ENCODE measurements at places on chromosomes 16 and 17. TPM values are rescaled to one million over a fixed set of nuclear protein-coding genes. Genes with fewer than 3 reads are reported as not detected.

The NTN1 gene
- total RNA-seq = 1.3 TPM

GRCh38 chr16:13359835-13360234 lies 458.4 kb downstream of the SHISA9 start:
- H3K4me1 ChIP-seq = no peaks in the 10 kb centered on the region
- H3K4me3 ChIP-seq = no peak overlapping the region
- peaks cover 3% of the 10 kb centered on the region for H3K27me3 ChIP-seq

DNA sequence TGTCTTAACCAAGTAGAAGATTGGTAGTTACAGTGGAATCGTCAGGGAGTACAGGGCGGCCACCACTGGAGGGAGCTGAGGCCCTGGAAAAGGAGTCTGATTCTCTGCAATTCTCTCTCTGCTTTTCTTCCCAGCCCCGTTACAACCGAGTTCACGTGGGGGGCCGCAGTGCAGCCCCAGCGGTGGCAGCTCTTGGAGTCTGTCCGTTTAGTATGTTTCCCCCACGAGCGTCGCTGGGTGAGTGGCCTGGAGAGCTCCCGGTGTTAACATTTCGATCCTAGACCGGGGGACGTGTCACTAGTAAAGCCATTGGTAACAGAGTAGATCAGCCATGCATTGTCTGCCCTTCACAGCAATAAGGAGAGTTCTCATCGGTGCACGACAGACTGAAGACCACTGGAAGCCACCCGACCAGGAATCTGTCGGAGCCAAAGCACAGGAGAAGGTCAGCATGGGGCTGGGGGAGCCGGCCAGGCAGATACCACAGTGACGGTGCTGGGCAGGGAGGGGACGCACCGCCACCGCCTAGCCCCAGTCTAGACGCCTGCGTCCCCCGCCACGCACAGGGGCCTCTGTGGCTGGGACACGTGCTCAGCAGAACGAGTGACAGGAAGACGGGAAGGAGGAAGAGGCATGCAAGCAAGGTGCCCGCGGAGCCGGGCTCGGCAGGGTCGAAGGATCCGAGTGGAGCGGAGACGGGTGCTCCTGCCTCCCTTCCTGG lies 15.7 kb downstream of the SLC16A3 start:
- no peak overlapping the region for H3K4me3 ChIP-seq
- no peaks in the 10 kb centered on the region for H3K27me3 ChIP-seq
- H3K36me3 ChIP-seq = peaks cover 53% of the 10 kb centered on the region
- peaks cover 43% of the 10 kb centered on the region for H3K4me1 ChIP-seq
- peak; percentile 65 for DNase-seq

DNA sequence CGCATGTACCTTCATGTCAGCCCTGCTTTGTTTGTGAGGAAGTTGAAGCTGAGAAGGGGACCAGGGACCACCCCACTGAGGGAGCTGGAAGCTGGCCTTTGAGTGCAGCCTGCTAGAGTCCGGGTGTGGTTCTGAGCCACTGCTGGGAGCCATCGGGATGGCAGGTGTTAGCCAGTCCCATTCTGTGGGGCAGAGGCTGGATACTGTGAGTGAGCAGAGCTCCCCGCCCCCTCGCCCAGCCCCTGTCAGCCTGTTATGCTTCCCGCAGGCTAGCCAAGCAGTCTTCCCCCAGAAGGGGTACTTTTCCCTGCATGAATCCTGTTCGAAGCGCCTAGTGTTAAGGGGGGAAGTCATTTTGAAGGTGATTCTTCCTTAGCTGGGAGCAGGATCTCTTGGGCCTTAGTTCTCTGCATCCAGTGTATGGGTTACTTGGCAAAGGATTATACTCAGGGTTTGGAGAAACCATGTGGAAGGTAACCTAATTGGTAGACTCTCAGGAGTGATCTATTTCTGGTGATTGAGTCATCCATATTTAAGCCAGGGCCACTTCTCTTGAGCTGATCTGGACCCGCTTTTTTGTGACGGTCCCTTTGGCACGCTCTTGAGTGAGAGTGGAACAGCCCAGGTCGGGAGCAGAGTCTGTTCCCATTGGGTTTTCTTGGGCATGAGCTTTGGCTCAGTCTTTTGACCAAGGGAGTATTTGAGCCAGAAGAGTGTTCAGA lies 23.8 kb downstream of the AKAP1 start:
- no peaks in the 10 kb centered on the region for H3K27me3 ChIP-seq
- no peak for DNase-seq
- H3K36me3 ChIP-seq = peaks cover 16% of the 10 kb centered on the region
- H3K4me1 ChIP-seq = no peaks in the 10 kb centered on the region
- no peak overlapping the region for H3K4me3 ChIP-seq

The PLD2 gene
- 6.2 TPM for total RNA-seq

DNA sequence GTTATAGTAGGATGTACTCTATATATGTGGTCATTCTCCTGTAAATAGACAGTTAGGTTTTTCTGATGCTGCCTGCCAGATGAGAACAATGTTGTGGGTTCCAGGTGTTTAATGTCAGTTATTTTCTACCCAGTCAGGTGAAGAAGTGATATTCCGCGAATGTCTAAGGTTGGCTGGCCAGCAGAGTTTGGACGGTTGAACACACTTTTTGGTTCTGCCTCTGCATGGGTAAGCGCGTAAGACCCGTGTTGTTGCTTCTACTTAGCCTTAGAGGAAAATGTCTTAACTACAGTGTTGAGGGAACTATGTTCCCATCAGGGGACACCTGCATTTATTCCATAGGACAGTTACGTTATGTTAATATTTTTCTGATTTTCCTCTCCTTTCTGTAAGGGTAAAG lies 162.6 kb downstream of the MAP2K6 start:
- H3K27me3 ChIP-seq = peaks cover 11% of the 10 kb centered on the region
- no peak for DNase-seq
- no peak overlapping the region for H3K27ac ChIP-seq
- peaks cover 10% of the 10 kb centered on the region for H3K4me1 ChIP-seq
- no peak overlapping the region for H3K4me3 ChIP-seq
- H3K36me3 ChIP-seq = no peaks in the 10 kb centered on the region

DNA sequence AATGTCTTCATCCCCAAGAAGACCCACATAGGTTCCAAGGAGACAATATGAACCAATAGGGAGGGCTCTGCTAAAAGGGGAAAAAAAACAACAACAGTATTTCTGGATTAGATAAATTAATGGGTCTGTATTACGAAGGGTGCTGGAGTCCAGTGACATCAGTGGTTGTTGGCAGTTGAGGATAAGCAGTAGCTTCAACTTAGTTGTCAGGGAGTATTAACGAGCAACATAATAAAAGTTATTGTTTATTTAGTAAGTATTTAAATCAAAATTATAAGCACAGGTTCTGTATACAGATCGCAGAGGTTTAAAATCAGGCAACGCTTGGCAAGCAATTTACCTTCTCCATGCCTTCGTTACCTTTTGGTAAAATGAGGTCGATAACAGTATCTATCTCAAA lies 7.6 kb upstream of the CACNG4 start:
- H3K4me1 ChIP-seq = no peaks in the 10 kb centered on the region
- peaks cover 2% of the 10 kb centered on the region for H3K27me3 ChIP-seq
- H3K4me3 ChIP-seq = no peak overlapping the region
- DNase-seq = no peak
- no peaks in the 10 kb centered on the region for H3K36me3 ChIP-seq

DNA sequence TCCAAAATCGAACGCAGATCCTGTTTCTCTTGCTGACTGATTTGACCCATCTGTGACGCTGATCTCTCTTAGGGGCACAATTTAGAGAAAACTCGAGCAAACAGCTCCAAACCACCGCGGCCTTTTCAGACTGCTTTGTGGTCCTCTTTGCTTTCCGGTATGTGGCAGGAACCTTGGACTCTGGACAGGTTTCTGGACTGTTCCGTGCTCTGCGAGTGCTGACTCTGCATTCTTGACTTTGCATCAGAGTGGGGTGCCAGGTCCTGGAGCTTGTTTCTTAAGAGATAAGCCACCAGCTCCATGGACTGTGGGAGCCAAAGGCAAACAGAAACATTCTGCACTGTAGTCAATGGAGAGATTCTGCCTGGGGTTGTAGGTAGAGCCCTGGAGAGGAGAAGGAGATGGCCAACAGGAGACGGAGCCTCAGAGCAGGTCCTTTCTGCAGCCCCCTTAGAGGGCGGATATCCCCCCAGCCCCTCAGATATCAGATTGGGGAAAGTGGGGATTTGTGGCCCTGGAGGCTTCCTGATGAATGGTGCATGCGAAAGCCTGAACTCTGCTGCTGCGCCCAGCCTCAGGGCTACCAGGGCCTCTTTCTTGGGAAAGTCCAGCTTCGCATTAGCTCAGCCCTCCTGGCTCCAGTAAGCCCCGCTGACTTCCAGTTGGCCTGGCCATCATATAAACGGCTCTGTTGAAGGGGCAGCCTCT lies 65.6 kb downstream of the WIPI1 start:
- H3K27me3 ChIP-seq = no peaks in the 10 kb centered on the region
- DNase-seq = no peak
- no peak overlapping the region for H3K4me3 ChIP-seq

DNA sequence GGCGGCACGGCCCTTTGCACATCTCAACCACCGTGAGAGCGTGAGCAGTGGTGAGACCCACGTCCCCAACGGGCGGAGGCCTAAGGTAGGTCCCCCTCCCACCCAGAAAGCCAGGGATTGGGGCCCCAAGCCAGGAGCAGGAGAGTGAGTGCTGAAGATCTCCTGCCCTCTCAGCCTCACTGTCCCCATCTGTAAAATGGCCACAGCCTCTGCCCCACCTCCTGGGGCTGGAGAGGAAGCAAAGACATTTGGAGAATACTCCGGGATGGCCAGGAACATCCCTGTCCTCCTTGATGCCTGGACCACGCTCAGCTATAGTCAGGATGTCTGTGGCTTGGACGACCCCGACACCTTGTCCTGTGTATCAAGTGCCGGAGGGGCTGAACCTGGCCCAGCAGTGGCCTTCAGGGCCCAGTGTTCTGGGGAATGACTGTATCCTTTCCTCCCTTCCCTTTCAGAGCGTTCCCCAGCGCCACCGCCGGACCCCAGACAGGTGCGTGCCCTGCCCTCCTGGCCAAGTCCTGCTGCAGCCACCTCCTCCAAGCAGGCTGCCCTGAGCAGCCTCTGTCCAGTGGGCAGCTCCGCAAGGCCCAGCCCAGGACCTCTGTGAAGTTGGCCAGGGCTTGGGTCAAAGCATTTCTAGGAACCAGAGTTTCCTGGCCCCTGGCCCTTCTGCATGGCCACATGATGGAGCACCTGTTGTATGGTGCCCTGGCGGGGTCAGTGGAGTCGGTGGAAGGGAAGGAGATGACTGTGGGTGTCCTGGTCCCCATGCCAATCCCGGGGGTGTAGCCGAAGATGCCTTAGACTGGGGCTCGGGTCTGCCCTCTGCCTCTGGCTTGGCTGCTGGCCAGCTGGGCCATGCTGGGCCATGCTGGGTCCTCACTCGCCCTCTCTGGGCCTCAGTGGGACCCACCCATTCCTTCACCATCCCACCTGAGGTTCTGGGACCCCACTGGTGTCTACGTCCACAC lies 38.4 kb downstream of the ADCY7 start:
- no peak for DNase-seq
- no peak overlapping the region for H3K27ac ChIP-seq
- no peaks in the 10 kb centered on the region for H3K27me3 ChIP-seq

GRCh38 chr17:35167666-35168065 lies 20.0 kb downstream of the UNC45B start:
- H3K27ac ChIP-seq = no peak overlapping the region
- no peaks in the 10 kb centered on the region for H3K27me3 ChIP-seq
- no peak for DNase-seq

DNA sequence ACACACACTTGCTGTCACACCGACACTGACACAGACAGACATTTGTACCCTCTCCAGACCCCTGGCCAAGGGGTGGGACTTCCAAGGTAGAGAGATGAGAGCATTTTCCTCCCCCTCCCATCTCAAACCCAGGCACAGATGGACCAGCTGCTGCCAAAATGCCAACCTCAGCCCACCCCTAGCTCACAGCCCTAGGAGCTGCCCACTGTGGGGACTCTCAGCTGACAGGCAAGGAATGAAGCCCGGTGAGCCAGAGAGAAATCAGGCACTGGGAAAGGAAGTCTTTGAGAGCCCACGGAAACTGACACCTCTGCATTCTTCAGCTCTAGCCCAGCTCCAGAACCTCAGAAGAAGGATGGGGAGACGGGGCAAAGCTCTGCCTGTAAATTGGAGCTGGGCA lies 2.8 kb downstream of the ETV4 start:
- H3K27me3 ChIP-seq = peaks cover 30% of the 10 kb centered on the region
- H3K4me1 ChIP-seq = peaks cover 21% of the 10 kb centered on the region
- H3K36me3 ChIP-seq = no peaks in the 10 kb centered on the region
- no peak for DNase-seq

The FAM171A2 gene
- total RNA-seq = 0.43 TPM

GRCh38 chr17:43814714-43815113 lies 18.2 kb downstream of the MPP3 start:
- H3K4me1 ChIP-seq = no peaks in the 10 kb centered on the region
- DNase-seq = no peak
- H3K36me3 ChIP-seq = no peaks in the 10 kb centered on the region
- no peak overlapping the region for H3K27ac ChIP-seq

DNA sequence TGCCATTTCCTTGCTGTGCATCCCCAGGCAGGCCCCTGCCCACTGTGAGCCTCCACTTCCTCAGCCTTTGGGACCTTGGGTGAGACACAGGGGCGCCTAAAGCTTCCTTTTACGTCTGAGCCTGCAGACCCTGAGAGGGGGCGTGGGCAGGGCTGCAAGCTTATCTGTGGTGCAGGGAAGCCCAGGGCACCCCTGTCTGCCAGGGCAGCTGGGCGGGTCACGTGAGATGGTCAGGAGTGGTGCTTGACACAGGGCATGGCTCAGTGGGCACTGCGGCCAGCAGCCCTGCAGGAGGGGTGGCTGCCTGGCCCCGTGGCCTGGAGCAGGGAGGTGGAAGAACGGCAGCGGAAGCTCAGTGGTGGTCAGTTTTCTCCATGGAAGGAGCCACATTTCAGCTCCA lies 54.8 kb upstream of the ZC3H18 start:
- no peak for DNase-seq
- no peaks in the 10 kb centered on the region for H3K4me1 ChIP-seq
- no peak overlapping the region for H3K27ac ChIP-seq
- H3K27me3 ChIP-seq = no peaks in the 10 kb centered on the region

DNA sequence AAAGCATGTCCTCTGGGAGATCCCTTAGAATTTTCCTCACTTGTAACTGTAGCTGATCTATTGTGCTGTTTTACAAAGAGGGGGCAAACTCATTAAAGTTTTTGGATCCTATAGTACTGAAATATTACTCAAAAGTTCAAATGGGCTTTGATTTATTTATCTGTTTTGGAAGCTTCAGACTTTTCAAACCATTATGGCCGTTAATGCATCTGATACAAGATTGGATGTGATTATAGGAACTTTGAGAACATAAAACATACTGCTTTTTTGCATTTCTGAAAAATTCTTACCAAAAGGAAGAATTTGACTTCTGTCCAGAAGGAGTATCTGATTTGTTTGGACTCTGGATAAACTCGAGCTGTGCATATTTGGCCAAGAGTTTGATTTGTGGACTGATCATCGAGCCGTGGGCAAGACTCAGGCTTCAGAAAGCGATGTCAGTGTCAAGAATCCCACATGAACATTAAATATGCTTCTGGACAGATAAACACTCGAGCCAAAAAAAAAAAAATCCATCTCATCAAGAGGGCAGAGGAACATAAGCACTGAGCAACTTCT lies 8.2 kb upstream of the MARCHF10 start:
- no peaks in the 10 kb centered on the region for H3K36me3 ChIP-seq
- peaks cover 3% of the 10 kb centered on the region for H3K4me1 ChIP-seq
- no peak overlapping the region for H3K4me3 ChIP-seq
- no peak overlapping the region for H3K27ac ChIP-seq
- H3K27me3 ChIP-seq = peaks cover 5% of the 10 kb centered on the region
- no peak for DNase-seq

GRCh38 chr17:66459811-66460270 lies 157.4 kb downstream of the PRKCA start:
- H3K27me3 ChIP-seq = no peaks in the 10 kb centered on the region
- peaks cover 59% of the 10 kb centered on the region for H3K36me3 ChIP-seq
- peak; percentile 33 for DNase-seq
- H3K4me1 ChIP-seq = peaks cover 26% of the 10 kb centered on the region
- no peak overlapping the region for H3K4me3 ChIP-seq

- H3K36me3 ChIP-seq = no peaks in the 10 kb centered on the region
- no peak overlapping the region for H3K27ac ChIP-seq
- no peaks in the 10 kb centered on the region for H3K27me3 ChIP-seq
- no peak overlapping the region for H3K4me3 ChIP-seq
- peaks cover 11% of the 10 kb centered on the region for H3K4me1 ChIP-seq
Measured at GRCh38 chr16:81873843-81874752, 95.0 kb downstream of the PLCG2 start.
